ENCODE measurements at places on chromosomes 12 and 14.

- DNase-seq: peak; percentile 45
Measured at GRCh38 chr14:67599698-67600561, at the start of gene PIGH. PIGH (minus strand) TSS chr14:67600268; CDS start chr14:67600203, 65 bp downstream.

GRCh38 chr12:6867413-6868210 is at the start of gene TPI1:
TPI1 (plus strand) TSS chr12:6867531; CDS start chr12:6867567, 36 bp downstream.
- DNase-seq: peak; percentile 48

DNA sequence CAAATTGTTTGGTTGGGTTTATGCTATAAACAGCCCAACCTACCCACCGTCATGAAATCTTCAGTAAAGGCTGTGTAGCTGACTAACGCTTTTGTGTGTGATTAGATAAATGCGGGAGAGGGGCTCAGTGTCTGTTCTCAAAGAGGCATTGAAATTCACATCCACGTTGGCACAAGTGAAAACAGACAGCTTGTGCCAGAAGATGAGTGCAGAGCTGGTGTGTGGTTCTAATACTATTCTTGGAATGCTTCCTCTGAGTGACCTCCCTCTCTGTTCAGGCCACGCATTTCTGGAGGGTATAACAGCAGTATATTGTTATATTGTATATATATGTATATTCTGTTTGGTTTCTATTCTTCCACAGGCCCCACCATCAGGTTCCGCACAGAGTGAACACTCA is 263.8 kb downstream of the APAF1 start:
- DNase-seq: no peak

- no peak for DNase-seq
Measured at GRCh38 chr14:49691031-49691430, 1.9 kb upstream of the KLHDC1 start.

GRCh38 chr14:69666690-69667211 is 55.4 kb downstream of the SUSD6 start:
- no peak for DNase-seq

All from amniotic stem cell (primary cell).